ENCODE measurements at places on chromosomes 6 and 20.

- DNase-seq = no peak
Measured at GRCh38 chr6:168686831-168687730, 246.1 kb downstream of the SMOC2 start.

- DNase-seq = no peak
Measured at GRCh38 chr6:17292600-17293133, 11.5 kb downstream of the RBM24 start.

- no peak for DNase-seq
Measured at GRCh38 chr6:56366141-56366852, 118.9 kb upstream of the COL21A1 start.

DNA sequence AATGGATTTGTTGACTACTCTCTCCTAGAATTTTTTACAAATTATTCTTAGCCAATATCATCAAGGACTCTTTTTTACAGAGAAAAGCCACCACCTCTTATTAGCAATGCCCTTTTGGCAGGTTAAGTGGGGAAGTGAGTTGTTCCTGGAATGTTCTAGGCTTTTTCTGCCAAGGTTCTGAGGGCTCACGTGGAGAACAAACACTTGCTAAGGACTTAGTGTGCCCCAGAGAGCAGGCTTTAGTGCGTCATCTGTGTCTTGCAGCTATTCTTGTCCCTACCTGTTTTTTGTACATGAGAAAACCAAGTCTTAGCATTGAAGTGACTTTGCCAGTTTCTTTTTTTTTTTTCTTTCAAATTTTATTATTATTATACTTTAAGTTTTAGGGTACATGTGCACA is 33.5 kb downstream of the CFAP61 start:
- DNase-seq = no peak

GRCh38 chr6:167270499-167271311 is 20.4 kb upstream of the UNC93A start:
- no peak for DNase-seq

DNA sequence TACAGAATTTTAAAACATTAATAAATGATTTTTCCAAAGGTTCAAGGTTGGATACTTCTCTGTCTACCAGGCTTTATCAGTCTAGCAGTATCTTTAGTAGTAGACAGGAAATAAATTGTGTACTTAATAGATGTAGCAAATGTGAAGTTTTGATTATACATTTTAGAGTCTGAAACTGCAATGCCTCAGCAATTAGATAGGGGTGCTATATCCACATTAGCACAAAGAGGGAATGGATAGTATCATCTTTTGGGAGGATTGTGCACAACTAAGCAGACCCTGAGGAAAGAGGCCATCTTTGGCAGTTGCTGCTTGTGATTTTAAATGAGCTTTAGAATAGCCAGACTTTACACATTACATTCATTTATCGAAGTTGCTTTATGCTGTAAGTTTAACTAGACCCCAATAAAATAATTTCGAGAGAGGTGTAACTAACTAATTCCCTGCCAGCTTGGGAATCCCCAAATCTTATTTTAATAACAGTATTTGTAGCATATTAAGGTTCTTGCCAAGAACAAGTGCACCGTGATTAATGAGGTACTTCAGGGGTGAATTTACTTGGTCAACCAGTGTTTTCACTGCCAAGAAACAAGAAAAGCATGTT is 2.8 kb downstream of the KCNQ5 start:
- DNase-seq = no peak

- DNase-seq = no peak
Measured at GRCh38 chr20:10492844-10493243, 57.7 kb downstream of the SLX4IP start.

DNA sequence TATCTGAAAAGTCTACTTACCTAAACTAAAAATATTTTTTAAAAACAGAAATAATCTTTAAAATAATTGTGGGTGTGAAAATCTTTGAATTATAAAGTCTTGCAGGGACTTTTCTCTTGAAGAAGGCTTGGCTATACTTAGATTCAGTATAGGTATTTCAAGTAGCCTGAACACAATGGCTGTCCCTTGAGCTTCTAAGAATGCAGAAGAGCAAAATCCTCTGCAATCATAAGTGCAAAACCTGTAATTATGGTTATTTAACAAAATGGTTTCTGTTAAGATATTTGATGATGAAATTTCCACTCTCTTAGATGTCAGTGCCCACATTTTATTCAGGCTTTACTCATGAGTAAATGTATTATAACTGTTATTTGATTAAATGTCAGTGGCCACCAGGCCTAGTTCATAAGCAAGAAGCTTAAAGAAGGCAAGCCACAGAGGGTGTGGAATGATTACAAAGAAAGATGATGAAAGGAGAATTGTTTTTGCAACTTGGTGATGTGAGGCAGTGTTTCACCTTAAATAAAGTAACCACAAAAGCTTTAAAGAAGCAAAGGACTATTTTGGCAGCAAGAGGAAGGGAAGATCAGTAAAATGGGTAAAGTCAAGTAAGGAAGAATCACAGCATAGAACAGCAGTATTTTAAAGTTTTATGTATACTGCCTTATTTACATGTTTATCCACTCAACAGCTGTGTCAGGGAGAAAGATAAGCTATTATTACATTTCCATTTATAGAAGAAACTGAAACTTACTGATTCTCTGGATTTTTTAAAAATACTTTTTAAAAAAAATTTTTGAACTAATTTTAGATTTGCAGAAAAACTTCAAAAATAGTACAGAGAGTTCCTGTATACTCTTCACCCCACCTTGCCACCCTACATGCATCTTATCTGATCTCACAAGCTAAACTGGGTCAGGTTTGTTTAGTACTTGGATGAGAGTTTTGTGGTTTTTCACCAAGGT is 351.2 kb upstream of the RUNX2 start:
- DNase-seq = no peak

GRCh38 chr20:37925265-37926165 is 22.6 kb downstream of the VSTM2L start:
- no peak for DNase-seq

DNA sequence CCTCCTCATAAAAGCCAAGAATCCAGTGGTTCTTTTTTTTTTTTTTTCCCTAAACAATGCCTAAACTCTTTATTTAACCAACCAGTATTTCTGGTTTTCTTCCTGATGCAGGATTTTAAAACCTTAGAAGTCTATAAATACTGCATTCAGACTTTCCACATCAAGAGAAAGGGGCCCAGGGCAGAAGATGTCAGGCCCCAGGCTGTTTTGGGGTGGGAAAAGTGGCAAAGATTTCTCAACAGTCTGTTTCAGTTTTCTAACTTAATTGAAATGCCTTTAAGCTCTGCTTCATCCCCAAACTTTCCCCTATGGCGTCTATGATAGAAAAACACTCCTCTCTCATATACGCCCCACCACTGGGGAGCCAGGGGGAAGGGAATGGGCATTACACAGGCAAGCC is 33.1 kb downstream of the QRSL1 start:
- no peak for DNase-seq

DNA sequence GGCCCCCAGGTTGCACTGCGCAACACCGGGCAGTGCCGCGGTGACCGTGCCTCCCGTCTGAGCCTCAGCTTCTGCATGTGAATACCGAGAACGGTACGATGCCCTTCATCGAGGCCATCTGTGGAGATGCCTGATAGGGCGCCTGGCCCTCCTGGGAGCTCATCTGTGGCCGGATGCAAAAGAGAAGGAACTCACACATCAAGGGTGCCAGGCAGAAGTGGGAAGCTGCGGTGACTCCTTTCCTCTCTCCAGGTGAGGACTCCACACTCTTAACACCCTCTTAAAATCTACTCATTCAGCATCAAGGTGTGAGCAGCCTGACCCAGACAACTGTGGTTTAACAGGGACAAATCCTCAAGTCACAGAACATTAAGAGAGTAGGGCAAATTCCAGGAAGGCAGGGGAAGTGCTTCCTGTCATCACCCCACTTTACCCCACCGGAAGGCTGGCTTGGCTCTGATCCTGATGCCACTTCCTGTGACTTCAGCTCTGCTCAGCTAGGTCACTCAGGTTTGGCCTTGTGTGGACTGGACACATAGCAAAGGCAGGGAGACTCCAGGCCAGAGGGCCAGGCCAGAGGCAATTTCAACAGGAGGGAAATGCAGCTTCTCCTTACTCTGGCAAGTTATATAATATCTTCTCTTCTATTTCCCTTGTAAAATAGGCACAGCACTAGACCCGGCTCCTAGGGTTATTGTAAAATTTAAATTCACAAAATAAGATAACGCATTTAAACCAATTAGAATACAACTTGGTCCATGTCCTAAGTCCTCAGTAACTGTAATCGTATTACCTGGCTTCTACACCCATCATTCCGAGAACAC is 69.4 kb downstream of the CPNE5 start:
- DNase-seq = no peak
